Activated T-helper 9 cell treated with anti-CD3 and anti-CD28 coated beads, Interleukin-2, amount 50 U/mL, for 16 hours (primary cell): ENCODE measurements at places on chromosomes 3 and 15.
A peak's percentile ranks its signal among the peaks of the same experiment; 100 is the strongest.

DNA sequence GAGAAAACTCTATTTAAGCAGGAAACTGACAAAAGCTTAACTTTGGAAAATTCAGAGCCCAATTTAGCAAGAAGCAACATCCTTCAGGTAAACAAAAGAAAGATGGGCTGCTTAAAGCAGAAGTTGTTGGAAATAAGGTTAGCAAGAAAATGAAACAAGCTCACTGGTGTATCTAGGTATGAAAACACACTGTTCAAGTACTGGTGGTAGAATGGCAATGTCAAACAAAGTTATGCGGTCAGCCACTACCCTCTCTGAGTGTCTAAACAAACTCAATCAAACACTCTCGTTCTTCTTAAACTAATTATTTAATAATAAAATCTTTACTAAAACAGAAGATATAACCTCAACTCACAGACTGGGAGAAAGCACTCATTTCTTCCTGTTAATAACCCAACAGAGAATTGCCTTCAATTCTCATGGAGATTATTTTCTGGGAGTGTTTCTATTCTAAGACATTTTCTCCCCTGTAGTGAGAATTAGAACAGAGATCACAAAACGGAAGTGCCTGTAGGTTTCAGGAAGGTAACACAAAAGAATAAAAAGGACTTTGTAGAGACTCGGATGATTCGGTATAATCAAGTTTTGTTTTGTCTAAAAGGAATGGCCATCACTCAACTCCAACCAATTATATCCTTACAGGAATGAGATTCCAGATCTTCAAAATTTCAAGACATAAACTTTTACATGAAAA is 28.9 kb downstream of the PRICKLE2 start:
- no peak for DNase-seq

GRCh38 chr3:39086144-39086543 is 21.3 kb downstream of the GORASP1 start:
- no peak for DNase-seq

GRCh38 chr3:54954521-54954920 is 26.7 kb upstream of the LRTM1 start:
- DNase-seq = no peak

DNA sequence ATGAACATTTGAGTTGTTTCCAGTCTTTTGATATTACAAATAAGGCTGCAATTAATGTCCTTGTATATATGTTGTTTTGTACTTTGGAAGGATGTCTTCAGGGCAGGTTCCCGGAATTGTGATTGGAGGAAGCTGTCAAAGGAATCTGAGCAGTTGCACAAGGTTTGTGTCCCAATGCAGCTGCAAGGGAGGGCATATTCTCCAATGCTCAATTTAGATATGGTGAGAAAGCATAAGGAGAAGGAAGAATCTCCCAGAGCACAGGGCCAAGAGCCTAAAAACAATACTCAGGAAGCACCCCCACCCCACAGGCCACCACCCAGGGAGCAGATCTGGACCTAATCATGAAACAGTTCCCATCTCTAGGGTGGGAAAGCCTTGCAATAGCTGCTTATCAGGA is 228.0 kb upstream of the LRRFIP2 start:
- no peak for DNase-seq

GRCh38 chr3:192980632-192981031 is 63.0 kb upstream of the MB21D2 start:
- DNase-seq = no peak

DNA sequence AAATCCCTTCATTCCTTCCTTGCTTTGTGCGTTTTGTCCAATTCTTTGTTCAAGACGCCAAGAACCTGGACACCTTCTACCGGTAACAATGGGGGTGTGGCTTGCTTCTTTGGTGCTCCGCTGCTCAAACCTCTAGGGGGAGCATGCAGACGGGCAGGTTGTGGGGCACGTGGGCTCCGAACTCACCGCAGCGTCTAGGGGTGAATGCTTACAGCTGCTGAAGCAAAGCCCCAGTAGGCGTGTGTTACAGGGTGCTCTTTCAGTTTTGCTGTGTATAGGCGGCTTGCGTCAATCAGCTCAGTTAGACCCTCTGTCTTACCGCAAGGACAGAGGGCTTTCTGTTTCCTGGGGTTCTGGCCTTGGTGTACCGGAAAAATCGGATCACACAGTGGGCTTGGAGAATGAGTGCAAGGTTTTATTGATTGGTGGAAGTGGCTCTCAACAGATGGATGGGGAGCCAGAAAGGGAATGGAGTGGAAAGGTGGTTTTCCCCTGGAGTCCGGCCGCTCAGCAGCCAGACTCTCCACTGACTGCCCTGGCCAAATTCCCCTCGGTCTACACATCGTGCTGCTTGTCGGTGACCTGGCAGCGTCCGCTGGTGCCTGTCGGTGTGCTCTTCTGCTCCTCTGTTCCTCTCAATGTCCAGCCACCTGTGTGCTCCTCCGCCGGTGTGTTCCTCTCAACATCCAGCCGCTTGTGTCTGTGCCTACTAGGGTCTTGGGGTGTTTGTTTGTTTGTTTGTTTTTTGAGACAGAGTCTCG is 1.2 kb upstream of the LRRC34 start:
- DNase-seq = peak; percentile 68

DNA sequence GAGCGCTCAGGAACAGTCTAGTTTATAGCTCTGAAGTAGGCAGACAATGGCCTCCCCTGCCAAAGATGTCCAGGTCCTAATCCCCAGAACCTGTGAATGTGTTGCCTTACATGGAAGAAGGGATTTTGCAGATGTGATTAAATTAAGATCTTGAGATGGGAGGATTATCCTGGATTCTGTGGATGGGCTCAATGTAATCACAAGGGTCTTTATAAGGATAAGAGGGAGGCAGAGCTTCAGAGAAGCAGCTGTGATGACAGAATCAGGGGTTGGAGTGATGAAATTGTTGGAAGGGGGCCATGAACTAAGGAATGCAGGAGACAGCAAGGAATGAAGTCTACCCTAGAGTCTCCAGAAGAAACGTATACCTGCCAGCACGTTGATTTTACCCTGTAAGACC is 14.0 kb upstream of the GK5 start:
- DNase-seq = no peak

DNA sequence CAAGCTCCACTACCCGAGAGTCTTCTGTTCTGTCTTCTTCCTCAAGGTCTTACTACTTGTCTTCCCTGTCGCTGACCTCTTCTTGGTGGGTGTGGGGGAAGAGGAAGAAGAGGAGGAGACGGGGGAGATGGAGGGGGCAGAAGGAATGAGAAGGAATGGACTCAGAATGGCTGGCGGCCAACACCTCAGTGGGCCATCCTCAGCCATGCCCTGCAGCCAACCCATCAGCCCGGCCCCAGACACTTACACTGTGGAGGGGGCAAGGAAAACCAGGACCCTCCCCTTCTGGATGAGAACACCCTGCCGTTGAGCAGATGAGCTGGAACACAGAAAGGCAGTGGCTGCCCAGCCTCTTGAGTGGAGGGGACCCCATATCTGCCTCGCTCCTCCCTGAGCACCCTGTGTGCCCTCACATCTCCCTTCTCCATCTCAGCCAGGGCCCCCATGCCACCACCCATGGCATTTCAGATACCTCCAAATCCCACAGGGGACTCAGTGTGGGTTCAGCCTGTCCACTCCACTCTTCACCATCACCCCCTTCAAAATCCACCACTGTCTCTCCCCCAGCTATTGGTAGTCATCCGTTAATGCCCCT is 45.5 kb upstream of the PRR23E start:
- no peak for DNase-seq

GRCh38 chr15:39171944-39172368 is 408.9 kb upstream of the THBS1 start:
- no peak for DNase-seq

- DNase-seq = no peak
These were observed 30.1 kb upstream of the NANOGP8 start for GRCh38 chr15:35115155-35115725.

GRCh38 chr15:40338041-40338657 is 2.6 kb downstream of the CCDC9B start:
- peak; percentile 63 for DNase-seq

DNA sequence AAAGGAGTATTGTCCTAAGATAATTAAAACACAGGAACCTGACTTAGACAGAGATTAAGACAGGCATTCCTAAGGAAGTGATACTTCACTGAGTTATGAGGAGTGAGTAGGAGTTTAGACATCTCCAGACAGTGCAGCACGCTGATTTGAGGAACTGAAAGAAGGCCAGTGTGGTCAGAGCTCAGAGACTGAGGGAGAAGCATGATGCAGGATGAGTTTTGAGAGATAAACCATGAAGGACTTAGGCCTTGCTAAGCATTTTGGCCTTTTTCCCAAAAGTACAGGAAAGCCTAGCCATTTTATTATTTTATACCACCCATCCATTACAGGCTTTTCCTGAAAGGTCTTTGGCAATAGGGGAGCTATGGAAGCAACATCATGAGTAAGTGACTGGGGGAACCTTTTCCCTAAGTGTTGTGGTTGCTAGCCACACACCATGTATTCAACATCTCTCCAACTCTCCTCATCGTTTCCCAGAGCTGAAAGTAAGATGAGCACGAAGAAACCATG is 375.6 kb upstream of the TPRG1 start:
- no peak for DNase-seq

GRCh38 chr3:79824166-79824565 is 56.4 kb upstream of the ROBO1 start:
- no peak for DNase-seq

DNA sequence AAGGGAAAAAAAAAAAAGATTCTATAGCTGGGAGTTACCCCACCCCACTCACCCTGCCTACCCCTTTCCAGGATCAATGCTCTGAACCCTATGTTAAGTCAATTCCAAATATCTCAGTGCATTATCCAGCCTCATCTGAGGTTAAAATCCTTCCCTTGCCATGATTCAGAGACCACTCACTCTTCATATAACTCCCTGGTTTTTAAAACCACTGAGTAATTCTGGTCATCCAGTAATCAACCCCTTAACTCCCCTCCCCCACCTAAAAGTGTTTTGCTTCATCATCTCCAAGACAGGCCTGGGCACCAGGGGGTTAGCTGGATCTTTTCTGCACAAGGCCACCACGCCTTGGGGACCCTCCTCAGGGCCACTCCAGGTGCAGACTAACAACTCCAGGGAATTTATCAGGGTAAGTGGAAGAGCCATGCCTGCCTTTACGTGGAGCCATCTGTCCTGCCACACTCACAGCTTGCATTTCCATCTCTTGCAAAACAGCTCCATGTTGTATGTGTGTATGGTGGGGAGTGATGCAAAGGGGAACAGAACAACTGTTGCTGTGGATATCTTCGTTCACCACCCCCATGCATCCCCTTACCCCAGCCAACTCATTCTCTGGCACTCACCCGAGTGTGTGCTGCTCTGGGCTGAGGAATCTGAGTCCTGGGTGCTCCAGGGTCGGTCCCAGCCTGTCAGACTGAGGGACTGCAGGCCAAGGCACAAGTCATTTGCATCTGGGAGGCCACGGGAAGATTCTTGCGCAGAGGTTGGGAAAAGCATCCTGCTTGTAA is 30.7 kb upstream of the RPS17 start:
- DNase-seq = no peak

GRCh38 chr3:196517919-196518318 is 2.8 kb upstream of the SMCO1 start:
- DNase-seq = no peak

- DNase-seq = no peak
These were observed 18.0 kb downstream of the CLDN11 start for GRCh38 chr3:170436697-170437096.

DNA sequence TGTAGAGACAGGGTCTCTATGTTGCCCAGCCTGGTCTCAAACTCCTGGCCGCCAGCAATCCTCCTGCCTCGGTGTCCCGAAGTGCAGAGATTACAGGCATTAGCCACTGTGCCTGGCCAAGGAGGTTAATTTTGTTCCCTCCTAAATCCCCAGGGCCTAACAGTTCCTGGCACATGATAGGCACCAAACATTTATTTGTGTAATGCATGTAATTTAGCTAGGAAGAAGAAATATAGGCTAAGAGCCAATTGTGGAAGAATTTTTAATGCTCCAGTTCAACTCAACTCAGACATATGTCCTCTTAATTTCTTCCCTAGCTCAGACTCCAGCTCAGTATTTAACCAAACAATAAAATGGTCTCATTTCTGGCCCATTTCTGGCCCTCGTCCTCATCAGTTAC is 7.7 kb upstream of the ZNF592 start:
- no peak for DNase-seq

GRCh38 chr3:64049832-64050231 is 26.5 kb upstream of the PSMD6 start:
- DNase-seq = no peak

GRCh38 chr3:99783011-99783573 is 34.6 kb upstream of the CMSS1 start:
- DNase-seq = no peak

GRCh38 chr3:178097576-178097975 is 438.7 kb upstream of the KCNMB2 start:
- no peak for DNase-seq

- DNase-seq = no peak
These were observed 44.6 kb downstream of the FMN1 start for GRCh38 chr15:33149919-33150318.

DNA sequence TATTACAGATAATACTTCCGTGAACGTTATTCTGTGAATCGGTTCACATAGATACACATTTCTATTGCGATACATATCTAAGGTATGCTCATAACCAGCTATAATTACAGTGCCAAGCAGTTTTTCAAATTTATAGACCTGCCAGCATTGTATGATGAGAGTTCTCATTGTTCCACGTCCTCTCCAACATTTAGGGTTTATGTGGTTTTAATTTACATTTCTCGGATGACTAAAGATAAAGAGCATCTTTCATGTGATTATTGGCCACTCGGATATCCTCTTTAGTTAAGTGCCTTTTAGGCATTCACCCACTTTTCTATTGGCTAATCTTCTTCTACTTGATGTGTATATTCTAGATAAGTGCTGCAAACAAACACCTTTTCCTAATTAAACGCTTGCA is 134.7 kb upstream of the CCDC54 start:
- DNase-seq = no peak

DNA sequence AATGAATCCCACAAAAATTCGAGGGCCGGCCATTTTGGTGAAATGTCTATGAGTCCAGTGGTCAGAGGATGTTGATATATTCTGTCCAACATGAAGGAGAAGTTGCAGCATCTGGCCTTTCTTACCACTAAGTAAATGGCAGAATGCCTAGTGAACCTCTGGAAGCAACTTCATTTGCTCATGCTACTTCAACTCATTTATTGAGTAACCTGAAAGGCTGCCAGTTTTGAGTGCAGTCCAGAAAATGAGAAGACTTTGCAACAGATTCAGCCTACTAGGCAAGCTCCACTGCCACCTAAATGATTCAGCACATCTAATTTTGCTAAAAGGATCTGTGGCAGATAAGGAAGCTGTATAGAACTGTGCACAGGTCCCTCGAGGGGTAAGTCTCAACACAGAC is 265.0 kb downstream of the OPA1 start:
- DNase-seq = no peak

GRCh38 chr15:69824877-69825406 is 272.8 kb downstream of the TLE3 start:
- DNase-seq = no peak

DNA sequence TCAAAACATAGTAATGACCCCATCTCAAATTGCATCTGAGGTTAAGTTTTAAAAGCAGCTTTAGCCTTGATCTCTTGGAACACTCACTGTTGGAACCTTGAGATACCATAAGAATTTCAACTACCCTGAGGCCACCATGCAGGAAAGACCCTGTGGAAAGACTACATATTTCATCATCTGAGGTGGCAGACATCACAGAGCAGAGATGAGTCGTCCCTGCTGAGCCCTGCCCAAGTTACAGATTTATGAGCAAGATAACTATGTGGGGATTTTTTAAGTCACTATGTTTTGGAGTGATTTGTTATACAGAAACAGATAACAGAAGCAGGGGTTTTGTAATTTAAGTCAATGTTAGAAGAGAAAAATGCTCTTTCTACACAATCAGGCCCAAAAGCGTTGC is 168.4 kb downstream of the STAC start:
- no peak for DNase-seq

- no peak for DNase-seq
These were observed 53.4 kb downstream of the GXYLT2 start for GRCh38 chr3:72941245-72941644.
